ENCODE measurements at places on chromosomes 6 and 20.
A peak's percentile ranks its signal among the peaks of the same experiment; 100 is the strongest.

GRCh38 chr6:128492386-128492785 lies 28.0 kb downstream of the PTPRK start:
- no peak for DNase-seq

DNA sequence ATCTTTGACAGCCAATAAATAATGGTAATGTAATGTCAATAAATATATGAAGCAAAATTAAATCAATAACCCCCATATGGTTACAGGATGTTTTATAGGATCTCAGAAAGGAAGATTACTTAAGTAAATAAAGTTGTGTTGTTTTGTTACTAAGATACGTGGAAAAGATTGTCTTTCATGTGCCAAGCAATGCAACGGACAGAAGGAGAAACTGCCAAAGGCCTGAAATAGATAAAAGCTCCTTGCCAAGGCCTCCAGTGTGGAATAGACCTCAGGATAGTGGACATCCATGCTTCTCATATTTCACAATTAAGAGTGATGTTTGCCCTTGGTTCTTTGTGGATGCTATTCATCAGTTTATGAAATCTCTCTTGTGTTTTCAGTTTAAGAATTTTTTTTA lies 16.4 kb upstream of the FNDC1 start:
- no peak for DNase-seq

- DNase-seq, result no peak
These were observed 118.1 kb downstream of the RWDD2A start for GRCh38 chr6:83311231-83311630.

GRCh38 chr20:31474758-31475427 lies at the start of the genes DEFB124 and REM1:
DEFB124 (minus strand) TSS chr20:31475127; CDS start chr20:31473013, 2,114 bp downstream.
REM1 (plus strand) TSS chr20:31475288; CDS start chr20:31476446, 1,158 bp downstream.
- no peak for DNase-seq

GRCh38 chr6:96716221-96716620 lies 121.1 kb downstream of the GPR63 start:
- DNase-seq, result no peak

DNA sequence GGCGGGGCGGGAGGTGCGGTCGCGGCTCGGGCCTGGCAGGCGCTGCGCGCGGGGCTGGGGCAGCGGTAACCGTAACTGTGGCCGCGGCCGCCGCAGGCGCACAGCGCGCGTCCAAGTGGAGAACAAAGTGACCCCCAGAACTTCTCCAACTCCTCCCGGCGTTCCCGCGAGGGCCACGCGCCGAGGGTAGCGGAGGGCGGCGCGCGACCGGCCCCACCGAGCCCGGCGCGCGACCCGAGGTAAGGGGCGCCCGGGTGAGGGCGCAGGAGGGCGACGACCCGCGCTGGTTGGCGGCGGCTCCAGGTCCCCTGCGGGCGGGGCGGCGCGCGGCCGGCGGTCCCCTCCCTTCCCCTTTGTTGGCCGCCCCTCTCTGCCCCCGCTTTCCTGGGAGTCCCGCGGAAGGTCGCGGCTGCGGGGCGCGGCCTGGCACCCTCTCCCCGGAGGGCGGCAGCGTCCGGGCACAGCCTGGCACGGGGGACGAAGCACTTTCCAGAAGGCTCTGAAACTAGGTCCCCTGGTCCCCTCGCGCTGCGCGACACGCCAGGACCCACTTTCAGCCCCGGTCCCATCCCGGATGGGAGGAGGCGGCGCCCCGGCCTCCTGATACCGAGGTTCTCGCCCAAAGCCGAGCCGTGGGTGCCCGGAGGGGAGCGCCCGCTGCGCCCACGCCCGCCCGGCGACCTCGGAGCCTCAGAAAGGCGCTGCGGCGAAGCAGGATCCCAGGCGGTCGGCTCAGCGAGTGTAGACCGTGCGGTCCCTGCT lies at the start of gene TIAM2:
TSS of gene TIAM2 (plus strand) at position 62 of the 762 bp plus-strand sequence. CDS start 133,909 bp downstream, outside the sequence.
- no peak for DNase-seq

GRCh38 chr20:17872959-17873358 lies 95.6 kb downstream of the SNX5 start:
- no peak for DNase-seq

- DNase-seq, result no peak
These were observed 3.2 kb upstream of the REPS1 start for GRCh38 chr6:138991206-138991605.

- DNase-seq, result no peak
These were observed 156.2 kb downstream of the SOX4 start for GRCh38 chr6:21749754-21750153.

DNA sequence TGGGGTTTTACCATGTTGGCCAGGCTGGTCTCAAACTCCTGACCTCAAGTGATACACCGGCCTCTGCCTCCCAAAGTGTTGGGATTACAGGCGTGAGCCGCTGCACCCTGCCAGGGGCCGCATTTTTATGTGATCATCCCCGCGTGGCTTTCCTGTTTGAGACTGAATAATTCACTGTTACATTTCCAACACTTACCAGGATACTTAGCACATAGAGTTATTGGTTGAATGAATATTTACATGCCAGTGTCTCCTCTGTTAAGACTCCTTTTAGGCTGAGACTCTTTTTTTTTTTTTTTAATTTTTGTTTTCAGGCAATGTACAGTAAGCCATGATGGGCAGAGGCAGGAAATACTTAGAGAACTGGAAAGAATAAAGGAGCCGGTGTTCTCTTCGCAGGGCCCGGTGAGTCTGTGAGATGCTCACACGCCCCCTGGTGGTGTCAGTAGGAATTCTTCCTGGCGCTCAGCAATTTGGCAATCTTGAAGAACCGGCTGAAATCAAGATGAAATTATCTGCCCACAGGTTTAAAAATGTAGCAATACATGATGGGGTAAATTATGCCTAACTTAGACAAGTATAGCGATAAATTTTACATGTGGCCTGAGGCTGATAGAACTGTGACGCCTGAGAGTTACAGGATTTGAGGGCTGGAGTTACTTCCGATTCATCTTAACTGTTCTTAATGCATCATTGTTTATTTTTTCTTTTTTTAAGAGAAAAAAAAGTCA lies 7.6 kb upstream of the RNF114 start:
- peak; percentile 79 for DNase-seq

DNA sequence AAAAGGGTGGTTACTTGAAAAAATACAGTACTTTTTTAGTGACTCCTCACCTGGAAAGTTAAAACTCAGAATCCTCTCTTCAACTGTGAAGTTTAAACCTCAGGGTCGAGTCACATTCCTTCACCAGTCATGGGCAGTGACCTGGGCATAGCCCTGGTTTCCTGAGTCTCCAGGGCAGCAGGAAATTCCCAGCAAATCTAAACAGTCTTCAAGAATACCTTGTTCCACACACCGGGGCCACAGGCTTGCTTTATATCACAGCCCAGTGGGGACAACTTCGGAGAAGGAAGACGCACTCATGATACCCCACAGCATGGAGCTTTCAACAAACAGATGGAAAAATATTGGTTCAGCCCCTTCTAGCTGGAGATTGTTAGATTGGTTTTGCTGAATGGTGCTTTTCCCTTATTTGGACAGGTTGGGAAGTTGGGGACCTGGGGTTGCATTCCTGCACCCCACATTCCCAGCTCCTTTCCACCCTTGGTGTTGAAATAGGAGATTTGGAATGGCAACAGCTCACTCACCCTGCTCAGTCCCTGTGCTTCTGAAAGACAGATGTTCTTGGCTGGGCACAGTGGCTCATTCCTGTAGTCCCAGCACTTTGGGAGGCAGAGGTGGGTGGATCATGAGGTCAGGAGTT lies 113.0 kb upstream of the TMEM170B start:
- DNase-seq, result no peak

- no peak for DNase-seq
These were observed 71.1 kb upstream of the THEMIS start for GRCh38 chr6:127971945-127972391.

- no peak for DNase-seq
These were observed 157.6 kb upstream of the INSM1 start for GRCh38 chr20:20210327-20210726.

- DNase-seq, result no peak
These were observed 353.8 kb downstream of the PREX1 start for GRCh38 chr20:48474022-48474421.

GRCh38 chr6:14108571-14109410 lies 8.8 kb upstream of the CD83 start:
- no peak for DNase-seq

DNA sequence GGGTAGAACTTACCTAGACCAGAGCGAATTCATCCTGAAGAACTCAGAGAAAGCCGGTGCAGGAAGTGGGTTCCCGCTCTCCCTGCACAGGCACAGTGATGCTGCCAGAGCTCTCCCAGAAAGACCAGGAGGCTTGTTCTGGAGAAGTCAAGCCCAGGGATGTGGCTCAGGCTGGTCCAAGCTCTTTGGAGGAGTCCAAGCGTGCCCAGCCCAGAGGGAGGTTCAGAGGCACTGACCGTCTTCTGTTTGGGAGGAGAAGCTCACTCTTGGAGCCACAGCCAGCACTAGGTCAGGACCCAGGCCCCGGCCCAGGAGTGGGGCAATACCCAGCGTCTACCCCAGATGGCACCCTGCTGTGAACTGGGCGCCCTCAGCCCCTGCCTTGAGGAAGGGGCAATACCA lies 1.5 kb upstream of the PMEPA1 start:
- DNase-seq, result no peak

DNA sequence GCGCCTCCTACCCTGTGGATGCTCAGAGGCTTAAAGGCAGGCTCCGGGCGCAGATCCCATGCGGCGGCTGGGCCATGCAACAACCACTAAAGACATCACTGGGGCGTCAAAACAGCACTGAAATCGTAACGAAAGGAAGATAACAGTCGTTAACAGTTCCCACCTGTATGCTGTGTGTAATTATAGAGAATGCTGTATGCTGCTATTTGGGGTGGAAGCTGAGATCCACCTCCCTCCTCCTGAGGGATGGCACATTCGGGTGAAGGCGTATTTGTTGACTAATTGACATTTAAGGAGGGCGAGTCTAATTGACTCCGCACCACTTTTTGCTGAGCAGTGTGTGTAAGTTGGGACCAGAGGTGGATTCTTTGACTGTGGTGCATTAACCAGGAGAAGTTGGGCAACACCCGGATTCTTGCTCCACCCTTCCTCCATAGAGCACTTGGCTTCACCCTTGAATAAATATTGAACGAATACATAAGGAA lies 687 bp downstream of the SLC35A1 start:
- no peak for DNase-seq

DNA sequence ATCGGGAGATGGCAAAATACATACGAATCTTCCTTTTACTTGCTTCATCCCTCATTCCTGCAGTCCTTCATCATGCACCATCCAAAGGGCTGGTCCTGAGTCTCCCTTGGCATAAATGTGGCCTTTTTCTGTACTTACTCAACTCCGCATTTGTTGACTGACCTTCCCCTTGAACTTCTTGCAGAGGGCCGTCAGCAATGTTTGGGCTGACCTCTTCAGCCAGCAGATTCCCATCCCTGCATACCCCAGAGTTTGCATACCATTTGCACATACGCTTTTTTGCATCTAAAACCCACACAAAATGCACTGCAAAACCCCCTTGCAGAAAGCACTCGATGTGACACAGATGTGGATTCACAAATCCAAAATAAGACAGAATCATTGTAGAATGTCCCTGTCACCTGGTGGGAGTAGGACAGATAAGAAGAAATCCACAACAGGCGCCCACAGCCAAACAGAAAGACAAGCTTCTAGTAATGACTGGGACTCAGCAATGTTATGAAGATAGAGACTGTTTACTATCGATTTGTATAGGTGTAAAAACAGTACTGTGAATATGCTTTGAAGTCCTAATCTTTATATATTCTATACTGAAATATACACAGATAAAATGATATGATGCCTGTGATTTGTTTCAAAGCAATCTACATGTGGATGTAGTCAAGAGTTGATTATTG lies 45.8 kb downstream of the TBC1D7 start:
- no peak for DNase-seq

DNA sequence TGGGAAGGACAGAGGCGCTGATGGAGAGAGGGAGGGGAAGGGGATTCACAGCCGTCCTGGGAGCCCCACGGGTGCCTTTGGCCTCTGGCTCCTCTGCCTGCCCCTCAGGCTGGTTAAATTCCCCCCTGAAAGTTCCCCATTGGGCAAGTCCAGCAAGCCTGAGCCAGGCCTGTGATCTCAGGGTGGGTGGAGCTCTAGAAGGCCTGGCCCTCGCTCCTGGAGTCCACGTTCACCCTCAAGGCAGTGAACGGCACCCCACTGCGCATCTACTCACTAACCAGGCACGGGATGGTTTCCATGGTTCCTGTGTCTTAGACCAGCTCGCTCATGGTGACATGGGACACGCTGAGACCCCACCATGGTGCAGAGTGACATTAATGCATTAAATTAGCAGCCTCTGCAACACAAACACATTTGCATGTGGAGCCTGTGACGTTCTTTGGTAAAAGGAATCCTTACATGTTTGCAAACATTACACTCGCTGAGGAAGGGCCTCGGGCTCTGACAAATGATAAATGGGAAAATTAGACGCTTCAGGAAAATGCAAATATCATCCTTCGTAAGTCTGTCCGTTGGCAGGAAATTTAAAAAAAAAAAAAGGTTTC lies 452.7 kb downstream of the PREX1 start:
- DNase-seq, result no peak

GRCh38 chr6:42141603-42142117 lies 760 bp downstream of the C6orf132 start:
- DNase-seq, result no peak

- DNase-seq, result no peak
These were observed 861.2 kb upstream of the EYS start for GRCh38 chr6:66568271-66568670.

DNA sequence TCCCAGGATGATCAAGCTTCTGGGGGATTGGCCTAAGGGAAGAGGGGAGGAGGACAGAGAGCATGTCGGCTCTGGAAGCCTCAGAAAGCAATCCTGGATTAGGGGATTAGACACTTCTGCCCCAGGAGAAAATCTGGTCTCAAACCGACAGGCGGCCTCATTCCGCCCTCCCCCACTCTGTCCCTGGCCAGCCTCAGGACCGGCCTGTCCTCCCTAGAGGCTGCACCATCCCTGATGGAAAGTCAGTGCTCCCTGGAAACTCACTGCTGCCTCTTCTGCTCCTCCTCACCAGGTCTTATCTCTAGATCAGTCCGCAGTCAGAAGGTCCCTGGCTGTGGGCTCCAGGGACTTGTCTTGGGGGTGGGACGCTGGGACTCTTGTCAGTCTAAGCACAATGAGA lies 905 bp upstream of the SLC12A5 start:
- no peak for DNase-seq

DNA sequence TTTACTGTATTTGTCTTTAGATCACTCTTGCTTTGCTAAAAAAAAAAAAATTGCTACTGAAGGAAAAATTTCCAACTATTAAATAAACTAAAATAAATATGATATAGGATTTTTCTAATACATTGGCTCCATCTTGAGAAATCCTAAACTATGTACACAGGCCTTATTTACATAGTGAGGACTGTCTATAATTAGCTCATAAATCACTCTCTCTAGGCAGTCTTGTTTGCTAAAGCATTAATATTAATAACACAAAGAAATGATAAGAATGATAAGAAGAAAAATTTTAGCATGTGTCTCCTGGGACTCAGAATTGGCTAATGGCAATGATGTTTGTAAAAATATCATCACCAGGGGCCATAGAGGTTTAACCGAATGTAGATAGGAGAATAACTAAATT lies 13.3 kb upstream of the CRYBG1 start:
- DNase-seq, result no peak

- DNase-seq, result no peak
These were observed 19.0 kb downstream of the TUBB2A start for GRCh38 chr6:3138341-3138740.

DNA sequence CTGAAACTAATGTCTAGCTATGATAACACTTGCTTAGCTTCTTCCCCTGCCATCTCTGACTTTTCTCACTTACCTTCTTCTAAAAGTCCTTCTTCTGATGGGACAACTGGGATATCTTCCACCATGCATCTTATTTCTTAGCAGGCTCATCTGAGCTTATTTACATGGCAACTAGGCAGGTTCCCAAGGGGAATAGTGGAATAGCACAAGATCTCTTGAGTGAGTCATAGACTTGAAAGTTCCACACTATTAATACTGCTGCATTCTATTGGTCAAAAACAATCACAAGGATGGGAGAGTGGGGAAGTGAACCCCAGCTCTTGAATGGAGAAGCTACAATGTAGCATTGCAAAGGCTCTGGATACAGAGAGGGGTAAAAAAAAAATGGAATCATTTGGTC lies 142.1 kb downstream of the HAO1 start:
- DNase-seq, result no peak
